ENCODE measurements at places on chromosomes 6 and 20.

- peak overlapping the region; percentile 65 for H3K27ac ChIP-seq
- peak overlapping the region; percentile 52 for H3K4me3 ChIP-seq
- DNase-seq = no peak
- peaks cover 3% of the 10 kb centered on the region for H3K4me1 ChIP-seq
- no peaks in the 10 kb centered on the region for H3K27me3 ChIP-seq
Measured at GRCh38 chr6:33205191-33206026, 954 bp downstream of the HSD17B8 start.

DNA sequence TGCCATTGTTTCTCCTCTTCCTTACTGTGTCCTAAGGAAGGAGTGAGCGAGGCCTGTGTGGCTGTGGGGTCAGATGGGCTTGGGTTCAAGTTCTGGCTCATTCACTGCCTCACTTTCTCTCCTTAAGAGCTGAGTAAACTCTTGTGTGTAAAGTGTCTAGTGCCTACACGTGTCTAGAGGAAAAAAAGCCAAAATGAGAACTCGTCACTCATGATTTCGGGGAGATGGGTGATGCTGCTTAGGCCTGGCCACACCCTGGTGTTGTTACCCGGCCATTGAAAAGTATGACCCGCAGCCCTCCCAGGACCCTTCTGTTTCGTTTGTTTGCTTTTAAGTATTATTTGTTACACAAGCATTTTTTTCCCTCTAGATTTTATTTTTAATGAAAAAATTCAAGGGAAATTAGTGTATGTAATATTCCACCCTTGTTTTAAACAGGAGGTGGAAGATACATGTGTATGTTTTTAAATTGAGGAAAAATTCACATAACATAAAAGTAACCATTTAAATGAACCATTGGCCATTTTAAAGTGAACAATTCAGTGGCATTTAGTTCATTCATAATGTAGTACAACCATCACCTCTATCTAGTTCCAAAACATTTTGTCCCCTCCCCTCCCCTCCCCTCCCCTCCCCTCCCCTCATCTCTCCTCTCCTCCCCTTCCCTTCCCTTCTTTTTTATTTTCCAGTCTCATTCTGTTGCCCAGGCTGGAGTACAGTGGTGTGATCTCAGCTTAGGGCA lies 71.0 kb downstream of the CEBPB start:
- no peaks in the 10 kb centered on the region for H3K4me1 ChIP-seq
- no peaks in the 10 kb centered on the region for H3K27me3 ChIP-seq
- H3K27ac ChIP-seq = no peak overlapping the region
- DNase-seq = no peak
- no peaks in the 10 kb centered on the region for H3K36me3 ChIP-seq

DNA sequence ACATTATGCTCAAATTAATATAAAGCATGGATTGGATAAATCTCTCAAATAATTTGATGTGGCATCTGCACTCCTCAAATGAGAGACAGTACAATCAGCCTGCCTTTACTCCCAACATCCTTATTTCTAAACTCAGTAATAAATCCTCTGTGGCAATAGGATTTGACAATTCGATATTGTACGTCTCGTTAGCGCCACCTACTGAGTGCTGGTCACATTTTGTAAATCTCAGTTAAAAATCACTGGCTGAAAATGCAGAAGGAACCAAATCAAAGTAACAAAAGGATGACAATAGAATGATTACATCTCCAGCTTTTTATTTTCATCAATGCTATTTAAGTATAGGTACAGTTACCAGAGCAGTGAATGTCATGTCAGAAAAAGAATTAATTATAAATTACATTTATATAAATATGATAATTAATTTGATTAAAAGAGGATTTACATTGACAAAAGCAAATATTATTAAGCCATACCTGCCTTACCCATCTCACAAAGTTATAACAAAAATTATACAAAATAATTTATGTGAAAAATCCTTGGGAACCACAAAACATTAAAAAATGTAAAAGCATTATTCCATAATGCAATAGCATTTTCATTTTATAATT lies 20.2 kb upstream of the GJE1 start:
- no peak overlapping the region for H3K27ac ChIP-seq
- DNase-seq = peak; percentile 75
- H3K4me3 ChIP-seq = no peak overlapping the region
- H3K27me3 ChIP-seq = no peaks in the 10 kb centered on the region
- no peaks in the 10 kb centered on the region for H3K36me3 ChIP-seq
- no peaks in the 10 kb centered on the region for H3K4me1 ChIP-seq

DNA sequence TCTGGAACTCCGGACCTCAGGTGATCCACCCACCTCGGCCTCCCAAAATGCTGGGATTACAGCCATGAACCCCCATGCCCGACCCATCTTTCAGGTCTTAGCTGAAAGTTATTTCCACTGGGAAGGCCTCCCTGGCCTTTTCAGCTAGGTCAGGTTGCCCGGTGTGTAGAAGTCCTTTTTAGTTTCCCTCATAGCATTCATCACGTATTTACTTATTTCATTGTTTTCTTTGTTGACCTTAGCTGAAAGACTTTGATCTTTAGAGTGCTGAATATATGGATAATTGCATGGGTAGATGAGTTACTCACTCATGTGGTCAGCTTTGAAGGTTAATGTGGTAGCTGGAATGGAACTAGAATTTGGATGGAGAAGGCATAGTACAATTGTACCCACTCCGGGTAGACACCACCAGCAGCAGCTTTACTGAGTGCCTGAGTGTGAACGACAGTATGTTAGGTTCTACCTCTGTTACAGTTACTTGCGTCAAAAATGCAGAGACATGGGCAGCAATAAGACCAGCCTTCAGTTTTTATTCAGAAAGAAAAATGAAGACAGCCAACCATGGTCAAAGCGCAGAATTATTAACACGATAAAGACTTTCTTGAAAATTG lies 9.1 kb downstream of the KIZ start:
- H3K36me3 ChIP-seq = no peaks in the 10 kb centered on the region
- no peaks in the 10 kb centered on the region for H3K4me1 ChIP-seq
- H3K4me3 ChIP-seq = no peak overlapping the region
- H3K27me3 ChIP-seq = no peaks in the 10 kb centered on the region

- no peaks in the 10 kb centered on the region for H3K27me3 ChIP-seq
- no peaks in the 10 kb centered on the region for H3K36me3 ChIP-seq
- no peak for DNase-seq
- H3K27ac ChIP-seq = no peak overlapping the region
- H3K4me3 ChIP-seq = no peak overlapping the region
Measured at GRCh38 chr20:54140927-54141566, 32.7 kb downstream of the CYP24A1 start.

DNA sequence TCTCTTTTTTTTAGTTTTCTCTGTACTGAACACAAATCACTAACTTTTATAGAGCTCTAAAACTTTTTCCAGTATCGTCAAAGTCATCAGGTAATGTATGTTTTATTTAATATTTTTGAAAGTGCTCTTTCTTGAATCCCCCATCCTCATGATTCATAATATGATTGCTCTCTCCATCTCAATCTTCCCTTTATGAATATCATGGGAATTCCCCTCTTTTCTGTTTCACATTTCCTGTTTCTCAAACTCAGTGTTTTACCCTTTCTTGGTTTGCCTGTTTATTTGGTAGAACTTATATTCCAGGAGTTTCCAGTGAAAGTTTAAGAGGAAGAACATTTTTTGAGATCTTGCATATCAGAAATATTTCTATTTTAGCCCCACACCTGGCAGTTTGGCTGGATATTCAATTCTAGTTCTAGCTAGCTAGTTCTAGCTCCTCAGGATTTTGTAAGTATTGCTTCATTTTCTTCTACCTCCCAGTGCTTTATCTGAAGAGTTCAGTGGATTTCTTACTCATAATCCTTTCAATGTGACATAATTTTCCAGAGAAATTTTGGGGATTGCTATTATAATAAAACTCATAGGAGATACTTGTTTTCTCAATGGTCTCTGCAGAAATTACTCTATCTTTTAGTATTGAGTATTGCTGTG lies 6.1 kb upstream of the C6orf58 start:
- H3K4me1 ChIP-seq = no peaks in the 10 kb centered on the region
- H3K36me3 ChIP-seq = no peaks in the 10 kb centered on the region
- H3K27me3 ChIP-seq = no peaks in the 10 kb centered on the region
- H3K27ac ChIP-seq = no peak overlapping the region
- no peak overlapping the region for H3K4me3 ChIP-seq

DNA sequence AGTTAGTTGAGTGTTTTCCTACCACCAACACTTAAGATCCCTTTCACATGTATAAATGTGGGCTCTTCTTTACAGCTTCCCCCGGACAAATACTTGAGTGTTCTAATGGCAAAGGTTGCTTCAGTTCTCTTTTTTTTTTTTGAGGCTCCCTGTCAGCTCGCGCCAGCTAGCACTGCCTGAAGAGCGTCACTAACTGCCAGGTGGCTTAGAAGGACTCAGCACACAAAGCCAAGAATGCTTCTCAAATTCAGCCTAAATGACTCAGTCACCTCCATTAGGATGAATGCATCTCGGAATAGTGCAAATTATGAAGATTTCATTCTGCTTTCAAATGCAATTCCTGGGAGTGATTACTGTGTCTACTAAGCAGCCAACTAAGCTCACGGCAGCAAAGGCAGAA lies 150.7 kb upstream of the BTBD3 start:
- no peaks in the 10 kb centered on the region for H3K4me1 ChIP-seq
- H3K27me3 ChIP-seq = no peaks in the 10 kb centered on the region
- no peak for DNase-seq
- H3K4me3 ChIP-seq = no peak overlapping the region
- no peak overlapping the region for H3K27ac ChIP-seq
- no peaks in the 10 kb centered on the region for H3K36me3 ChIP-seq

Measured in right lobe of liver (tissue), 6 donors.